ENCODE measurements at places on chromosomes 5 and 9. TPM values are rescaled to one million over a fixed set of nuclear protein-coding genes. Genes with fewer than 3 reads are reported as not detected.
A peak's percentile ranks its signal among the peaks of the same experiment; 100 is the strongest.

The SH3GL2 gene
- total RNA-seq: 13.1 TPM

The SHROOM1 gene
- total RNA-seq: 2.4 TPM

The PCDHGA11 gene
- 7.7 TPM for total RNA-seq

The DMRT3 gene
- 2.1 TPM for total RNA-seq

The DAP gene
- 27.5 TPM for total RNA-seq

The ANKRD34B gene
- total RNA-seq: 0.19 TPM

The IFNA2 gene
- not detected for total RNA-seq

DNA sequence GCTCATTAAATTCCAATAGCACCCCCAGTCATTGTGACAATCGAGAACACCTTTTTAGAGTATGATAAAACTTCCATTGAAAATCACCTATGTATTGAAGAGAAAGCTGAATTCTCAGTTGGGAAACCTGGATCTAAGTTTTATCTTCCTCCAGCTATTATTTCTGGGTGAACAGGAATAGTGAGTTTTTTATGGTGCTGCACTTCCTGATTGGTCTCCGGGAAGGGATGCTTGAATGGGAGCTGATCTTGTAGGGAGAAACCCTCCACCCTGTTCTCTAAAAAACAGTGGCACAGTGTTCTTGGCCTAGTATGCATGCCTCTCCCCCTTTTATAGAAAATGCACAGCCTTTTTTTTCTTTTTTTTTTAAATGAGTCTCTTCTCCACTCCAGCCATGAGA lies 112.2 kb downstream of the ACTBL2 start:
- no peak for ATAC-seq

DNA sequence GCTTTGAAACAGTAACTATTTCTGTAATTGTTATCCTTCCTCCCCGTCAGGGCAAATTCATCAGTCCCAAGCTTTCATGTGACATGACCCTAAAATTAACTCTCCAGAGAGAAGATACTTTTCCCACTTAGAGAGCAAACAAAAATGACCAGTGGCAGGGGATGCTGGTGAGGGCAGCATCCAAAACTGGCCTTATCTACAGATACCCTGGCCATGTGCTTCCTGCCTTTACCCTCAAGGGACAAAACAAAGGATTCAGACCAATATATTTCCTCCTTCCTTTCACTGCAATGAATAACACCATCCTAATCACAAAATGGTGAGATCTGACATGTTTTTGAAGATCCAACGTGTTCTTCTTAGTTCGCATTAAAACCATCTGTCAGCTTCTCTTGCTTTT lies 267.2 kb downstream of the MAN2A1 start:
- no peak for ATAC-seq

DNA sequence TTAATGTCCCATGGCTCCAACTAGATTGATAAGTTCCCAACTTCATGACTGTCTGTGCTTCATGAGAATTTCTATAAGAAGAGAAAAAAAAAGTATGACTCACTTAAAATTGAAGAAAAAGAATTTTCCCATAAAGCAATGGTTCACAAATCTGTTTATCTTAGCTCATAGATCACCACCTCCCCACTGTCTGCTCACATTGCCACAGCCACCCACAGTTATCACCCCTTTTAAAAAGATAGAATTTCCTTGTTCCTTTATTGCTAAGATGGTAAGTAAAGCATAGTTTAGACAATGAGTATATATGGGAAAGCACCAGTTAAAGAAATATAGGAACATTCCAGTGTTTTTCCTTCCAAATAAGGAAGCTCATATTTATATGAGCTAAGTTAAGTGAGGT lies 67.1 kb downstream of the ALDH7A1 start:
- ATAC-seq: no peak

DNA sequence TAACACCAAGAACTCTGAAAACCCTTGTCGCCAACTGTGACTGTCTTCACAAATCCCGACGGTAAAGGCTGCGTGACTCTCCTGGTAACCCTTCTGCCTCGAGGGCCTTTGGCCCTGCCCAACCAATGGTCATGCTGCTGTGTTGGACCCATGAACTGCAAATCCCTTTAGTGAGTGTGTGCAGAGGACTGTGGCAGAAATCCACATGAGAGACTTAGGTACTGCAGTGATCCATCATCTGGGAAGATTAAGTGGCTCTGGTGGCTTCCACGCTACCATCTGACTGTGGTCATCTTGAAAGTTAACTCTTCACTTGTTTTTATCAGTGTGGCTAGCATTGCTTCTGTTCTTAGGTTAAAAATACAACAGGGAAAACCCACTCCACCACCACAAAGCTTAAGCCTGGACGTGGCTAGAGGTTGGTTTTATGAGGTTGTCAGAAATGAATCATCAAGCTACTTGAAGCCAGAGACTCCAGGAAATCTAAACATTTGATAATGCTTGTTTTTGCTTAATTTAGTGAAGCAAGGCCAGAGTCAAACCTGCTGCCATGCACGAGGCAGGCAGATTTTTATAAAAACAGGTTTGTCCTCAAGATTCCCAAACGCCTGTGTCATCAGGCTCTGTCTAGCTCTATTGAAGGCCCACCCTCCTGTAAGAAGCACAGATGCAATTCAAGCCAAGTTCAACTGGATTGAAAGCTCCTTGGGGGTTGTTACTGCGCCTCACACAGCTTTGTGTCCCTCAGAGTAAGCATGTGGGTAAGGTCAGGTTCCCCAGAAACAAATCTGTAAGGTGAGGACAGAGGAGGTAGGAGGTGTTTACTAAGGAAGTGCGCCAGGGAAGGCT lies 52.7 kb upstream of the ERCC6L2 start:
- ATAC-seq: no peak

- peak; percentile 37 for ATAC-seq
Measured at GRCh38 chr5:177077335-177077734, 9.4 kb upstream of the FGFR4 start.

GRCh38 chr9:134569626-134570025 lies 72.0 kb upstream of the COL5A1 start:
- no peak for ATAC-seq

GRCh38 chr5:125775896-125776295 lies 647.3 kb upstream of the GRAMD2B start:
- no peak for ATAC-seq

GRCh38 chr9:78235256-78235761 lies 566 bp upstream of the CEP78 start:
- no peak for ATAC-seq

DNA sequence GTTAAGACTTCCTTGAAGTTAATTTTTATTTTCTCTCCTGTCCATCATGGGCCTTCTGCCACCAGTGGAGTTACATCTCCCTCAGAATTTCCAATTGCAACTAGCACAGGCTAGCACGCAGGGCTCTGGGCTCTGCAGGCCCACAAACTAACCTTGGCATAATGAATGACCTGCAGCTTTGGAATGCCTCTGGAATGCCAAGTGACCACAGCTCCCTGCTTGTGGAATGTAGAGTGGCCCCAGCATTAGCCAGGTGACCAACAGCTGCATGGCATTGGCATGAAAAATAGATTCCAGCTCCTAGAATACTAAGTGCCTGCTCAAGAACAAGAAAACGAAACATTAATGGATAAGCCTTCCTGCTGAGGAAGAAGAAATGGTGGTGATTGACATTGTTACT lies 726.1 kb downstream of the BRINP1 start:
- ATAC-seq: peak; percentile 82

DNA sequence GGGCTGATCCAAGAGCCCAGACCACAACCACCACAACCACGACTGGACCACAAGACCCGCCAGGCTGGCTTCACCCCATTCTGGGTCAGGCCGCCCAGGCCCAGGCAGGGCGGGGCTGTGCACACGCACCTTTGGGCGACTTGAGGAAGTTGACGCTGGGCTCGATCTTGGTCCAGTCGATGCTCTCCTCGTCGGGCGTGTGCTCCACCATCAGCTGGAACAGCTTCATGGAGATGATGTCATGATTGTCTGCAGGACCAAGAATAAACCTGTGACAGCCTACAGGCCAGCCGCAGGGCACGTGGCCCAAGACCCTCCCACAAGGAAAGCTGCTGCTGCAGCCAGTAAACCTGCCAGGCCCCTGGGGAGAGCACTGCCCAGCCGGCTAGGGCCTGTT lies 17.3 kb downstream of the LMAN2 start:
- peak; percentile 62 for ATAC-seq

- no peak for ATAC-seq
Measured at GRCh38 chr9:15238646-15239045, 68.4 kb downstream of the TTC39B start.

GRCh38 chr5:75460532-75460931 lies 50.9 kb downstream of the CERT1 start:
- no peak for ATAC-seq

GRCh38 chr9:88322906-88323566 lies 65.2 kb upstream of the SPIN1 start:
- no peak for ATAC-seq

GRCh38 chr9:18907927-18908625 lies 124.9 kb downstream of the SAXO1 start:
- no peak for ATAC-seq

DNA sequence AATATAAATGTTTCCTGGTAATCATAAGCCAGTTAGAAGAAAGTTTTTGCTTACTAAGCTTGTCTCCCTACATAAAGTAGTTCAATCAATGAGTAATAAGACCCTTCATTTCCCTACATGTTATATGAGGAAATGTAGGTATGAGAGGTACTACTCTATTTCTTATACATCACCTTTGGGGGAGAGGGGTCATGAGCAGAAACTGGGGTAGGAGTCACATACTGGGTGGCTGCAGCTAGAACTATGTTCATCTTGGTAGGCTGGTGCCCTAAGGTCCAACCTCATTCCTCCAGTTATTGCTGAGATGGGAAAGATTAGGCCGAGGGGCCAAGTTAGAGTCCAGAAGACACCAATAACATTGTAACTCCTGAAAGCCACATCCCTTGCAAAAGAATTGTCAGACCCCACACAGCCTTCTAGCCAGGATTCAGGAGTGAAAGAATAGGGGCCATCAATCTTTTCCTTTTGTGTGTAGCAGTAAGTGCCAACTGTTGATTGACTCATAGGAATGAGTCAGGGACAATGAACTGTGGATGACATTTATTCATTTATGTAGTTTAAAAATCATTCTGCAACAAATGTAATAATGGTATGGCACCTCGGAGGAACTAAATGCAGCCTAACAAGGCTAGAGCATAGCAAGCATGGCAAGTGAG lies 21.6 kb upstream of the SREK1 start:
- ATAC-seq: no peak

DNA sequence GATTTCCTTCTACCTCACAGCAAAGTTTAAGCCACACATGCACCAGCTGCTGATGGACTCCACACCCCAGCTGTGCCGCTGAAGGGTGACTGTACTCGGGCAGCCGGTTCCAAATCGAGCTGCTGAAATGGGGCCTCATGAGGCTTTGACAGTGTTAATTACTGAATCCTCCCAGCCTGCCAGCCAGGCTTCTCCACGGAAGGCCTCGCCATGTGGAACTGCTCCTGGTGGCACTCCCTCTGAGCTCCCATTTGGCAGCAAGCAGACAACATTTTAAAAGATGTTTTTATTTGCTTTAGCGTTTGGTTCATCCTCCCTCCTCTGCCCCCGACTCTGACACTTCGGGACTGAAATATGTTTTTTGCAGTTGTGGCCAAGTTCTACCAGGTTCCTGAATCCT lies 479.4 kb upstream of the MPDZ start:
- no peak for ATAC-seq

DNA sequence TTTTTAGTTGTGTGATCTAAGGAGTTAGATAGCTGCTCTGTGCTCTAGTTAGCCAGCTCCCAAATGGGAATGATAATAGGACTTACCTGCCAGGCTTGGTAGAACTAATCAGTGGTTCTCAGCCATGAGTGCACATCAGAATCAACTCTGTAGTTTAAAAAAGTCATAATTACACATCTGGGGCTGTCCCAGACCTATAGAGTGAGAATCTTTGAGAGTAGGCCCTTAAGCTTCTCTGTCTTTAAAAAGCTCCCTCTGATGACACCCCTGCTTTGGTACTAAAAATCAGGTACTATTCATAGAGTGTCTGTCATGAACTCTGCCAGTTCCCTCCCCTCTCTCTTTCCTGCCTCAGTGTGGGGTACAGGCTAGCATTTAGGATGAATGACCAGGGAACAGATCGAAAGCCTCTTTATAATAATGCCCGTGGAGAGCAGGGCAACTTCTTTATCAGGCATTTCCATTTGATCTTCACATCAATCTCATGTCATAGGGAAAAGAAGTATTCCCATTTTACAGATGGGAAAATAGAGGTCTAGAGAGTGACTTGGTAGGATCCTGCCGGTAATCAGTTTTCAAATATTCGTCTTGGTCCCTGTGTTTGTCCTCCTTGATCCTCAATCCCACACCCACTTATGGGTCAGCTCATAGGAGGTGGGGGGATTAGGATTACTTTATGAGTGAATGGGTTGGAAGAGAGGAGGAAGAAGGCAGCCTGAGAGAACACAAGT lies 15.3 kb downstream of the PPARGC1B start:
- no peak for ATAC-seq

DNA sequence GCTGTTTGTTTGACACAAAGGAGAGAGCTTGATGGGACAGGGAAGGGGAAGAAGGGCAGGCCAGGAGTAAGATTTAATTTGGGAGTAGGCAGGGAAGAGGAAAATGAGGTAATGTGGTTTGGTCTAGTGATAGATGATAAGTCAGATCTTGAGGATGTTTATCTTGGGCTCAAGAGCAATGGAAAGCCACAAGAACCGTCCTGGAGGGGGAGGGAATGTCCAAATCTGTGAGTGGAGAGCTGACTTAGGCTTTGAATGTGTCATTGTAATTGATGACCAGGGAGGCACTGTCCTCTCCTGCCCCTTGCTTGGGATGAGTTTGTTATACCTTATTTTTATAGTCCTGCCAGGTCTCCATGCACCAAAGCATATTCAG lies 37.5 kb downstream of the MAMDC2 start:
- ATAC-seq: no peak

DNA sequence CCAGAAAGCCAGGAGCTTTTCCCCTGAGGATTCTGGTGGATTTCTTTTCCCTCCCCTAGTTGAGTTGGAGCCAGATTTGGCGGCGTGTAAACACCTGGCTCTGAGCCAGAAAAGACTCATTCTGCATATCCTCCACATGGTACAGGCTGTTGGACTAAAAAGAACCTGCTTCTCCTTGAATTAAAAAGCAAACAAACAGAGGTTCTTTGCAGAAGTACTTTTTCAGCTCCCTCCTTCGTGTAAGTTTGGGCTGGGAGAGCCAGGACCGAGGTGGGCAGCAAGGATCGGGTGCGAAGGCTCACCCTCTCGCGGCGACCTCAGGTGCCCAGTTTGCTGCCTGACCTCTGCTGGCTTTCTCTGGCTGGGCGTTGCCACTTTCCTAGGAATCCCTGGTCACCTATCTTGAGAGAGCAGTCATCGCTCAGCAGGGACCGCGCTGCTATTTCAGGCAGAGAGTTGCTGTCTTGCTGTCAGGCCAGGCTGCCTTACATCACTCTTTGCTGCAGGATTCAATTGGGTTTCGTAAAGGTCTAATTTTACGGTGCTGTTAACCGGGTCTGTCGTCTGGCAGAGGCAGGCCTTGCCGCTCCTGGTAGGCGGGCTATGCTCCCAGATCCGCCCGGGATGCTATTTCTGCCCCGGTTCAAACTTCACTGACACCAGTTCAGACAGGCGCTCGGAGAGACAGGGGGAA lies 3.2 kb downstream of the PAPPA start:
- peak; percentile 68 for ATAC-seq
